ENCODE measurements at places on chromosomes 7 and 10.

GRCh38 chr10:59176241-59177030 lies at the start of gene PHYHIPL:
TSS of gene PHYHIPL (plus strand) at chr10:59176643. CDS start at chr10:59176854, 211 bp downstream.
- no peak for DNase-seq

- no peak for DNase-seq
Measured at GRCh38 chr7:98816241-98816640, 53.6 kb downstream of the TMEM130 start.

- no peak for DNase-seq
Measured at GRCh38 chr7:192701-193480, 520 bp downstream of the FAM20C start.

DNA sequence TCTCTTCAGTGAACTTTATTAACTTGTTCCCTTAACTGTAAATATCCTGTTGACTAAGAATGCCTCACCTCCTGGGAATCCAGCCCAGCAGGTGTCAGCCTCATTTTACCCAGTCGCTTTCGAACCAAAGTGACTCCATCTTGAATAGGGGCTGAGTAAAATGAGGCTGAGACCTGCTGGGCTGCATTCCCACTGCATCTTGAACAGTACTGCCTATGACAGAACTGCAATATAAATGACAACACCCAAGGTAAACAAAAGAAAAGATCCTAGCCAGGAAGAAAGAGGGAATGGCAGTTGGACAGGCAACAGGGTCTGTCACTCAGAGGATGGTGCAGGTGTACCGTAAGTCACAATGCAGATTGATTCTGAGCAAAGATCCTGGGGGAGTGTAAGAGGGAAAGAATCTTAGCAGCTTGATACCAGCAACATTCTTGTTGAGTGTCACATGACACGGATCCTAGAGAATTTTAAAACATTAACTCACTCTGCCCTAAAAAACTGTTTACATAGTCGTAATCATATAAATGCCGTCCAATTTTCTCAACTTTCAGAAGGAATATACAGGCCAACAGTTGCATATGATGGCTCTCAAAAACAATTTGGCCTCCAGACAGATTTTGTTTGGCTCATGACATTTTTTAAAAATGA lies 4.4 kb upstream of the FAM107B start:
- DNase-seq = no peak

- no peak for DNase-seq
Measured at GRCh38 chr10:85961479-85962067, 405.0 kb downstream of the GRID1 start.

DNA sequence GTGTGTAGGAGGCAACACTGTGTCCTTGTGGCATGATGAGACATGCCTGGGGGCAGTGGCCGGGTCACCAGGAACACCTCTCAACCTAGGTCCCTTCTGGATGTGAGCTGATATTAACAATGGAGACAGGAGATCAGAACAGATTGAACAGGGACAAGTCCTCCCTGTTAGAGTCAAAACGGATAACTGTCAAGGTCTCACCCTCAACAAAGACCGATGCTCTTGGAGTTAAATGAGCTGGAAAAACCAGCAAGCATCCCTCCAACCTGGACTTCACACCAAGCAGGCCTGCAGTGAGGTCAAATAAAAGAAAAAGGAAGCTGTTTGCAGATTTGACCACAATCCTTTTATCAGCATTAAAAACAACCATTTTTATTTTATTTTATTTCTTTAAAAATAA lies 49.0 kb downstream of the SLIT1 start:
- no peak for DNase-seq

- DNase-seq = no peak
Measured at GRCh38 chr7:13257661-13258060, 570.2 kb downstream of the ARL4A start.

DNA sequence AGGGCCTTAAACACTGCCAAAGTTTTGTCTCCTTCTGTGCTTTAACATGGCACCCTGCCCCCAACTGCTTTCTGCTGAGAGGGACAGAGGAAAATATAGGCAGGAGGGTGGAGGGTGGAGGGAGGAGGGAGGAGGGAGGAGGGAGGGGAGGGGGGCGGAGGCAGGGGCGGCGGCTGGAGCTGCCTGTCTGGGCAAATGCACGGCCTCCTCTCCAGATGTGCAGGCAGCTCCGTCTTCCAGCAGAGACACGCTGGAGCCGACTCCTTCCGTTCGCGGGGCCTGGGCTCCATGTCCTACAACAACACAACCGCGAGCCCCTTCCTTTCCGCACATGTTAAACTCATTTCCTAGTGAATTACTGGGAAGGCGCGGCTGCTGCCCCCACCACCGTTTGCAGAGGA lies 14.2 kb downstream of the EBF3 start:
- DNase-seq = no peak

GRCh38 chr7:131112431-131112830 lies 215.2 kb upstream of the MKLN1 start:
- DNase-seq = no peak

- no peak for DNase-seq
Measured at GRCh38 chr7:91266067-91266688, 1.9 kb downstream of the FZD1 start.

- peak; percentile 81 for DNase-seq
Measured at GRCh38 chr10:59284118-59284975, 78.0 kb downstream of the FAM13C start.

DNA sequence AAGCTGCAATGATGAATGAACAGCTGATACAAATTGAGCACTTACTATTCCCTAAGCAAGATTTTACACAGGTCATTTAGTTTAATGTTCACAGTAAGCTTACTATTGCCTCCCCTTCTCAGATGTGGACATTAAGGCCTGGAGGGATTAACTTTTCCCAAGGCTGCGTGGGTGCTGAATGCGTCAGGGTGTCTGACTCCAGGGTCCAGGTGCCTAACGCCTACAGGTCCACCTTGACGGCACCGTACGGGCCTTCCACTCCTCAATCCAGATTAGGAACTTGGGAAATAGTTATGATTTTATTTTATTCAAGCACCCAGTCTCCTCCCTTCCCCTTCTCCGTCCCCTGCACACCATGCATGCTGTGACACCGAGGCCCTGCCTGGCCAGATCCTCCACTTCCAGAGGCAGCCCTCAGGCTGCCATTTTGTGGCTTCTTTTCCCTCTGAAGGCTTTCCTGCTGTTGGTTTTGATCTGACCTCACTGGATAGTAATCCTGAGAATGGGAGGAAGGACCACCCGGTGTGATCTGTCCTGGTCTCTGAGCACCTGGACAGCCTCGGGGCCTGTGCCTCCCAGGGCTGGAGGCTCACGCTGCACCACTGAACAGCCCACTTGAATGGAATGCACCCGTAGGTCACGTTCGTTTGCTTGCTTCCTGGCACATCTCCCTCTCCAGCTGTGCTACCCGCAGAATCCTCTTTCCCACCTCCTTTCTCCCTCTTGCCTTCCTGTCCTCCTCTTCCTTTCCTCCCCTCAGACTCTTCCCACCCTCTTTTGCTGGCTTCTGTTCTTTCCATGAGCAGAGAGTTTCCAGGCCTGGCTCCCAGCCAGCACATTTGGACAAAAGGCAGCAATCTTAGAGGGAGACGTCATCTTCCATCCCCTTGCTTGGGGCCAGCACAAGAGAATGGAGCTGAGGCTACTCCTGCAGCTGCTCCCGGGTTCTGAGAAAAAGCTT lies 14.4 kb downstream of the DENND2A start:
- DNase-seq = peak; percentile 97

DNA sequence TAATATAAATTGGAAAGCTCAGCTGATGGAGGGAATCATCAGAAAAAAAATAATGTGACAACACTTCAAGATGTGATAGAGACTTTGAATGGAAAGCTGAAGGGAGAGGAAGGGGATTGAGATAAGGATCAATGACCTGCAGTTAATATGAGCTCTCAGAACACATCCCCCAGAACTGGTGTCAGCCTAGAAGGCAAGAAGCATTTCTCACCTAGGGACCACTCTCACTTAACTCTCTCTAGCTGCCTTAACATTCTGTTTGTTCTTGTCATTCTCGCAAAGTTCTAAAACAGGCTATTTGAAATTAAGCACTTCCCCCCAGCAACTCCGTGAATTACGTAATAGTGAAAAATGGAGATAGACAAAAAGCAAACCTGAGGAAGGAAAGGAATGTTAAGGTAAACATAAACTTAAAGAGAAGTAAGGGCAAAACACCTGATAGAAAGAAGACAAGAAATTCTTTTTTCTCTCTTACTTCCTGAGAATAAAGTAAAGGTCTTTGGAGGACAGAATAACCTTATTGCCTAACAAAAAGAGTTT lies 1.2 kb upstream of the MPP7 start:
- DNase-seq = no peak

DNA sequence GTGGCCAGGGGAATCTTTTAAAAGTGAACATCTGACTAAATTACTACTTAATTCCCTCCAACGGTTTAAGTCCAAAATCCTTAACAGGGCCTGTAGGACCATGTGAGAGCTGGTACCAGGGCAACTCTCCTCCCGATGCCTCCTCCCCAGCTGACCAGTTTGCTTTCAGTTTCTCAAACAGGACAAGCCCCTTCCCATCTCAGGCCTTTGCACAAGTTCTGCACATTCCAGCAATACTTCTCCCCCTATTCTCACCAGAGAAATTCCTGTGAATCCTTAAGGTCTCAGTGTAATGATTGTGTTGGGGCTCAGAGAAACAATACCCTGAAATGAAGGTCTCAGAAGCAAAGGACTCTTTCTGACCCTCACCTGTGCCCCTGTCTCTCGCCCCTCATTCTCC lies 8.0 kb upstream of the CALHM1 start:
- no peak for DNase-seq

GRCh38 chr7:34365011-34365410 lies 293.0 kb upstream of the NPSR1 start:
- peak; percentile 96 for DNase-seq
